ENCODE measurements at places on chromosomes 7 and 10. TPM values are rescaled to one million over a fixed set of nuclear protein-coding genes. Genes with fewer than 3 reads are reported as not detected.

The PLXNA4 gene
- 30.2 TPM for total RNA-seq

The GIMAP2 gene
- 33.9 TPM for total RNA-seq

The ZNF248 gene
- total RNA-seq = 7.4 TPM

The CRTAC1 gene
- total RNA-seq = 5.4 TPM

The EBLN1 gene
- not detected for total RNA-seq

The LIPJ gene
- total RNA-seq = not detected

The GSDME gene
- 7.6 TPM for total RNA-seq

The SRRM3 gene
- total RNA-seq = 1.7 TPM

The ZNF786 gene
- 7.6 TPM for total RNA-seq

The MTG1 gene
- 37.7 TPM for total RNA-seq

The ANXA8 gene
- not detected for total RNA-seq

The SPDYE11 gene
- not detected for total RNA-seq

The HABP2 gene
- total RNA-seq = 0.09 TPM

The TRPV5 gene
- total RNA-seq = not detected

The CLDN3 gene
- not detected for total RNA-seq

The CYP3A5 gene
- total RNA-seq = not detected

The OR13A1 gene
- total RNA-seq = not detected

The RBM33 gene
- 22.6 TPM for total RNA-seq

The BLNK gene
- not detected for total RNA-seq

The SHLD2 gene
- 26.8 TPM for total RNA-seq

The VWDE gene
- total RNA-seq = not detected

The SPDYE6 gene
- not detected for total RNA-seq

The TMUB1 gene
- 17.0 TPM for total RNA-seq

The PRKAR2B gene
- 16.0 TPM for total RNA-seq

The SPDYE5 gene
- not detected for total RNA-seq

The ACBD7 gene
- total RNA-seq = 0.76 TPM

The PRRT4 gene
- total RNA-seq = not detected

The FKBP6 gene
- not detected for total RNA-seq

The PAOX gene
- 4.5 TPM for total RNA-seq

The CYREN gene
- 12.2 TPM for total RNA-seq

The CALY gene
- total RNA-seq = not detected

The SNCG gene
- total RNA-seq = 153 TPM

The SERPINE1 gene
- 74.3 TPM for total RNA-seq

The THSD7A gene
- total RNA-seq = 28.3 TPM

The SMO gene
- total RNA-seq = 1.5 TPM

The IGFBP3 gene
- total RNA-seq = 5.5 TPM

The NUDCD3 gene
- total RNA-seq = 85.8 TPM

The EFCAB10 gene
- total RNA-seq = not detected

The TSPAN13 gene
- 37.2 TPM for total RNA-seq

Data from dermis lymphatic vessel endothelial cell (primary cell).